Endothelial cell (in vitro differentiated cells): ENCODE measurements at places on chromosomes 16 and 17.

- no peak for DNase-seq
These were observed 12.0 kb downstream of the UNC13D start for GRCh38 chr17:75832164-75832651.

DNA sequence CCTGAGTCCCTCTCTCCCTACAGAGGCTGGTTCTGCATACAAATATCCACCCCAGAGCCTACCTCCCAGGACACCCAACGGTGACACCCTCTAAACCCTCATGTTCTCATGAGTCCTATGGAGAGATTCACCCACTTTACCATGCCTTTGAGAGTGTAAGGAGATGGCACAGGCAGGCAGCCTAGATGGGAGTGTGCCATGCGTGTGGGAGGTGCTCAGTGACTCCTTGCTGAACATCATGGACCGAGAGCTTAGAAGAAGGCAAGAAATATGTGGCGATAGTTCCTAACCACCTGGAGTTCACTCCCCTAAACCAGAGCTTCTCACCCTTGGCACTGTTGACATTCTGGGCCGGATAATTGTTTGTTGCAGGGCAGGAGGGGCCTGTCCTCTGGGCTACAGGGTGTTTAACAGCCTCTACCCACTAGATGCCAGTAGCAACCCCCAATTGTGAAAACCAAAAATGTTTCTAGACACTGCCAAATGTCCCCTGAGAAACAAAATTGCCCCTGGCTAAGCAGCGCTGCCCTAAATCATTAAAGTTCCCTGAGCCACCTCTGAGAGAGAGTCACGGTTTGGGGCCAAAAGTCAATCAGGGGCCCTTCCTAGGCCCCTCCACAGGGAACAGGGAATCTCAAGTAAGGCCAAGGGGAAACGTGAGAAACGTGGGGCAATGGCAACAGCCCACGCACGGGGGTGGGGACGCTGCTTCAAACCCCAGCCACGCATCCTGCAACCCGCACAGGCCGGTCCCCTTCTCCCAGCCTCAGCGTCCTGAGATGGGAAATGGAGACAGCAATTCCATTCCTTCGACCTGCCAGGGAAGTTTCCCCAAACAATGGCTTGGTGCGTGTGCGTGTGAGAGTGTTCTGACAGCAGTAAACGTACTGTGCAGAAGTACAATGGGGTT lies 66.8 kb downstream of the C16orf78 start:
- DNase-seq: no peak

- no peak for DNase-seq
These were observed 7.9 kb downstream of the P2RX5 start for GRCh38 chr17:3688027-3688553.

GRCh38 chr17:56884483-56885311 lies 29.2 kb downstream of the TRIM25 start:
- no peak for DNase-seq
